ENCODE measurements at places on chromosomes 6 and 20.
A peak's percentile ranks its signal among the peaks of the same experiment; 100 is the strongest.

- DNase-seq = no peak
These were observed 158.3 kb downstream of the DLL1 start for GRCh38 chr6:170132561-170132991.

- no peak for DNase-seq
These were observed 59.2 kb downstream of the SYNJ2 start for GRCh38 chr6:158040804-158041347.

- DNase-seq = no peak
These were observed 5.6 kb upstream of the UQCC2 start for GRCh38 chr6:33716890-33717632.

DNA sequence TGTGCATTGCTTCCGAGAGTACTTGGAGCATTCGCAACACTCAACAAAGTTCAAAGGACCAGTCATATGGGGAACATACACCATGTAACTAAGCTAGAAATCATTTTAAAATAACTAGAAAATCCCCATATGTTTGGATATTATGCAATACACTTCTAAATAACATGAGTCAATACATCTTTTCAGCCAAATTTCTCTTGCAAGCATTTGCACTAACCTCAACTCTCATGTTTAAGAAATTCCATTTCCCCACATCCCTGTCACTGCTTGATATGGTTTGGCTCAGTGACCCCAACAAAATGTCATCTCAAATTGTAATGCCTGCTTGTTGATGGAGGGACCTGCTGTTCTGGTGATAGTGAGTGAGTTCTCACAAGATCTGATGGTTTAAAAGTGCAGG lies 85.7 kb upstream of the CST7 start:
- DNase-seq = no peak

- no peak for DNase-seq
These were observed 11.0 kb upstream of the SIM1 start for GRCh38 chr6:100475554-100476320.

DNA sequence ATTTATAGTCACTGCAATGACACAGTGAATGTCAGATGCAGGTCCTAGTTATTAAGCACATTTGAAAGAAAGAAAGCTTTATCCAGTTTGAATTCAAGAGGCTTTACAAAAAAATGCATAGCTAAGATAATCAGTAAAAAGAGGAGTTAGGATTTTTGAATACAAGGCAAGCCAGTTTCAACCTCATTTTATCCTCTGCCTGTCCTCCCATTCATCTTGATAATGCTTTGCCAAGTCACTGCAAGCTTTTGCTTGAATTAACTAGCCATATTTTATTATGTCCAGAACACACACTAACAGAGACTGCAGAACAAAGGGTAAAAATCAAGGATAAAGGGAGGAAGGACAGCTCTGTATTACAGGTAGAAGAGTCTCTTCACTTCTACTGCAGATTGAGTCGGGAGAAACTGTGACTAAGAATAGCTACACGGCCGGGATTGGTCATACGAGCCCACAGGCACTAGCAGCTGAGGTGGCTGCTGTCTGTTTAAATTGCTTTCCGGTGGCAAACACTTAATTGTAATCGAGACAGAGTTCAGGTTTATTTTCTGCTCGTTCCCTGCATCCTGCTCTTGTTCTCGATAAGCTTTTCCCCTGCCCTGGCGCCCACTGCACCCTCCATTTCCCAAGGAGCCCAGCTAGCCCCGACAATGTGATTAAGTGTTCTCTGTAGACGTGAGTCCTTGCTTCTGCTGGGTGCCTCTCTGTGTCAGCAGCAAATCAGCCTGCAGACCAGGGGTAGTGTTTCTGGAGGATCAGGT lies 30.5 kb upstream of the AKAP12 start:
- DNase-seq = no peak

DNA sequence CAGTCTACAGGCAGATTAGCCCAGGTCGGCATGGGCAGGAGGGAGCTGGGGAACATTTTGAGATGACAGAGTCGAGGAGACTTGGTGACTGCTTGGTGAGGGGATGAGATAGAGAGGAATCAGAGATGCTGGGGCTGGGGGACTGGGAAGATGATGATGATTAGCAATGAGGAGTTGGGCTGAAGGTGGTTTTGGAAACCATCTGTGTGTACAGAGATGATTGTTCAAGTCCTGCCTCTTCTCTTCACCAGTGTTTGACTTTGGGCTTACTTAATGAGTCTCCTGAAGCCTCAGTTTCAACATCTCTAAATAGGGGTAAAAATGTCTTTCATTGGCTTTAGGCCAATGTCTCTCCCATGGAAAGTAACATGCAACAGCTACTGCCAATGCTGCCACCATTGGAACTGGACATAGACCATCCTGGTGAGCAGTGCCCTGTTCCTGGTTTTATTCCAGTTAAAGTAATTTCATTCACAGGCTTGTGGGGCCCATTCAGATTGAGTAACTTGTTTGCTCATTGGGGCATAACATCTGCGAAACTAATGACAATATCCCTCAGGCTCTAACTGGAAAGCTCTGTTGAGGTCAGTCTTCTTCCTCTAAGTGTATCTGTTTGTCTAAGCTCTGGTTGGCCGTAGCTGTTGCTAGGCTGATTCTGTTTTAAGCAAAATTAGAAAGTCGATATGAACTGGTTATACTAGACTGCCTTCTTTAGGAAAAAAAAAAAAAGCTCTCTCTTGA lies 99.1 kb downstream of the ARMC2 start:
- DNase-seq = peak; percentile 72

GRCh38 chr20:58482416-58482815 lies 32.8 kb downstream of the APCDD1L start:
- no peak for DNase-seq

GRCh38 chr6:30743099-30744053 lies 889 bp upstream of the FLOT1 start:
- no peak for DNase-seq

GRCh38 chr20:32416206-32416605 lies 58.1 kb downstream of the ASXL1 start:
- no peak for DNase-seq

GRCh38 chr20:44079291-44079690 lies 107.7 kb downstream of the JPH2 start:
- no peak for DNase-seq

DNA sequence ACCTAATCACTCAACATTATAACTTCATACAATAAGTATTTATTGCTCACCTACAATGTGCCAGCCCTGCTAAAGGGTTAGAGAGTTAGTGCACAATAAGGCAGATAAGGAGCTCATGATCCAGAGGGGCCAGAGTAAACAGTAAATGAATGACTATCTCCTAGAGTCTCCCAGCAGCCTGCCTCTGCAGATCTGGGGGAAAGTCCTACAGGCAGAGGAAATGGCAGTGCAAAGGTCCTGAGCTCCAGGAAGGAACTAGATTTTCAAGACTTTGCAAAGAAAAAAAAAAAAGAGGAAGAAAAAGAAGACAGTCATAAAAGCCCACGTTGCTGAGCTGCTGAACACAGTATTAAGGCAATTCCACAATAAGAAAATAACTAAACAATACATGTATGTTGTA lies 160.1 kb downstream of the SIM1 start:
- no peak for DNase-seq

DNA sequence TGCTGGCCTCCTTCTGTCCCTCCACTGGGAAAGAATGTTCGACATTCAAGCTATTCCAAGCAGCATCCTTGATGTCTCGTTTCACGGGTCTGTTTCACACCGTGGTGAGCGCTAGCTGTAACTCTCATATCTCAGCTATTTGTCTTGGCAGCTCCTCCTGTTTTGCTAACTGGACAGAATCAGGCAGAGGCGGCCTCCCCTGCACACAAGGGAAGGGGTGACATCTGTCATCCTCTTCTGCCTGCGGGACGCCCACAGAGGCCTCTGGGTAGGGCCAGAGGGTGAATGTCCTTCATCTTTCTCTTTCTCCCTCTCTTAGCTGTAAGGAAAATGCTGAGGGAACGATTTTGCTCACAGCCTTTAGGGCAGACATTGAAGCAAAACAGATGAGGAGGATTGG lies 232.8 kb upstream of the GMDS start:
- no peak for DNase-seq

DNA sequence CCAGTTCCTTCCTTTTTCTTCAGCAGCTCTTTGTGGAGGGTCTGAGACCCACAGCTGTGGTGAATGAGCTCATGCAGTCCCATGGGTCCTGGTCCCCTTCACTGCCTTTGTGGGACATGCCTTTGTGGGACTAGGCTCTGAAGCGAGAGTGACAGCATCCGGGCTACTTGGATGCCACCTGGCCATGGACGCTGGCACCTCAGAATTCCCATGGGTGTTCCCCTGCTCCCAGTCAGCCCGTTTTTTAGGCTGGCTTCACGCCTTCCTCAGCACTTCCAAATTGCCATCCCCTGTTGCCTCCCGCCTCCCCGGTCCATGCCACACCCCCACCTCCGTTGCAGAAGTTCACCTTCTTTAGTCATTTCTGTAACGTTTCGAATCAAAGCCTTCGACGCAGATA lies 45.1 kb downstream of the RAMACL start:
- no peak for DNase-seq

GRCh38 chr6:37622646-37623071 lies 75.0 kb downstream of the MDGA1 start:
- DNase-seq = no peak

- no peak for DNase-seq
These were observed 58.0 kb downstream of the SULF2 start for GRCh38 chr20:47727170-47727880.

DNA sequence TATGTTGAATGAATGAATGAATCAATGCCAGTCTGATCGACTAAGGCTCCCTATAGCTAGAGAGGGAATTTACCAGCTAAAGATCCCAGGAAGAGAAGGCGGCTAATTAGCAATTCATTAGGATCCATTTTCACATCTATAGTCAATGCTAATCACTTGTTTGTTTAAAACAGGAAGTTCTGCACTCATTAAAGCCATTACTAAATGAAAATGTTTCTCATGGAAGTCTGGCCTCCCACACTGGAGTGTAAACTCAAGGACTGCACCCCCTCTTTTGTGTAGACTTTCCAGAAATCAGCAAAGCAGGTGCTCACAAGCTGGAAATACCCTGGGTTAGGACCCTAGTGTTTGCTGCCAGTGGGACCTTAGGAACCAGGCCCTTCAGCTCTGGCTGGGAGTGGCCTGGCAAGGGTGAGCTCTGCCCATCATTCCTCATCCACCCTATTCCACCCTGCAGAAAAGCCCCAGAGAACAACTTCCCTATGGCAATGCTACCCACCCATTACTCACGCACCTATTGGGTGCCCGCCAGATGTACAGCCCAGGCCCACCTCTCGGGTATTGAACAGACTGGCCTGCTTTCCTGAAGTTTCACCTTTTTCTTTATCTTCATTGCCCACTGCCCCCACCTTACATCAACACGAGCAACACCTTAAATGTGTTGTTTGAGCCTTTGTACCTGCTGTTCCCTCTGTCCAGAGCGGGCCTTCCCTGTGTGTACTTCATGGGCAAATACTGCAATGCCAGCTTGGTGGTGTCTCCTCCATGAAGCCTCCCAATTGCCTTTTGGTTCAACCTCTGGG lies 60.8 kb downstream of the TTI1 start:
- DNase-seq = no peak

GRCh38 chr6:2823104-2823850 lies 18.4 kb downstream of the SERPINB1 start:
- no peak for DNase-seq

GRCh38 chr20:14199111-14199510 lies 138.3 kb downstream of the FLRT3 start:
- no peak for DNase-seq

- peak; percentile 54 for DNase-seq
These were observed 3.8 kb downstream of the SPAG4 start for GRCh38 chr20:35619196-35620095.

- peak; percentile 68 for DNase-seq
These were observed 82.9 kb upstream of the MLN start for GRCh38 chr6:33886673-33887144.

- DNase-seq = no peak
These were observed 22.0 kb upstream of the MAFB start for GRCh38 chr20:40711079-40711478.

DNA sequence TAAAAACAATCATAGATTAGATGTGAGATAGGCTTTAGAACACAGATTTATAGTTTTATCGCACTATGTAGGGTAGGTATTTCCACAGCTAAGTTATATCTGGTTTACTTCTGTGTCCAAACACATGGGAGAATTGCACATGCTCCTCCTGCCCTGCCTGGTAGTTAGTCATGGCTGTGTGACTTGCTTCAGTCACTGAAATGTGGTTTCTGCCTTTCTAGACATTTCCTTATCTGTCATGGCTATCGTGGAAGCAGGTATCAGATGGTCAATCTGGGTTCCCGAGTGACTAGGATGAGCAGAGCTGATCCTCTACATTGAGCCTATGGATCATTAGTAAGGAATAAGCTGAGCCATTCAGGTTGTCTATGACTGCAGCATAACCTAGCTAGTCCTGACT lies 117.8 kb upstream of the GMDS start:
- DNase-seq = no peak
